NCI-H446 treated with DMSO at 0.1 percent for 48 hours (cell line): ENCODE measurements at places on chromosomes 16 and 17.

DNA sequence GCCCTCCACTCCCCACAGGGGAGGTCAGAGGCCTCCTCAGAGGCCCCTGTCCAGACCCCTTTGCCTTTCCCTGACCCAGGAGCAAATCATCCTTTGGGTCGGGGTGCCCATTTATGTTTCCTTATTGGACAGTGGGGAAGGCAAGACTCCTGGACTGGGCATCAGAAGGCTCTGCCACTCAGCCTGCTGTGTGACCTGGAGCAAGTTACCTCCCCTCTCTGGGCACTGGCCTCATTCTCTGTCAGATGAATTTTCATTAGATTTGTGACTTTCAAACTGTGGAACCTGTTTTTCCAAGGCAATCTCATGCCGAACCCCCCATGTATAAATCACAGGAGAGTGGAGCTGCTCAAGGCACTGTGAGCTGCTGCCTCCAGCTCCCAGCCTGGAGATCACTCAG lies 47.0 kb upstream of the TOB1 start:
- DNase-seq: no peak

DNA sequence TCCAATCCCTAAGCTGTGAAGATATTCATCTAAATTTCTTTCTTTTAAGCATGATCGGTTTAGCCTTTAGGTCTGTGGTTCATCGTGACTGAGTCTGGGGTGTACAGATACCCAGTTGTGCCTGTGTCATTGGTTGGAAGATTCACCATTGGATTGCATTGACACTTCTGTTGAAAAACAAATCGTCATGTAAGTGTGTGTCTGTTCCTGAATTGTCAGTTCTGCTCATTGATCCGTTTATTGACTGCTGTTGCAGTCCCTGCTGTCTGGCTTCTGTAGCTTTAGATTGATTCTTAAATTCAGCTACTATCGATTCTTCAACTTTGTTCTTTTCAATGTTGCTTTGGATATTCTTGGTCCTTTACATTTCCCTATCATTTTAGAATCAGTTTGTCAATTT lies 21.0 kb upstream of the ZNF469 start:
- DNase-seq: no peak

GRCh38 chr16:53611179-53611696 lies 92.4 kb downstream of the RPGRIP1L start:
- DNase-seq: no peak

GRCh38 chr17:80938556-80938955 lies 53.1 kb upstream of the CHMP6 start:
- DNase-seq: no peak

GRCh38 chr16:57842601-57843000 lies 40.3 kb upstream of the KIFC3 start:
- no peak for DNase-seq

DNA sequence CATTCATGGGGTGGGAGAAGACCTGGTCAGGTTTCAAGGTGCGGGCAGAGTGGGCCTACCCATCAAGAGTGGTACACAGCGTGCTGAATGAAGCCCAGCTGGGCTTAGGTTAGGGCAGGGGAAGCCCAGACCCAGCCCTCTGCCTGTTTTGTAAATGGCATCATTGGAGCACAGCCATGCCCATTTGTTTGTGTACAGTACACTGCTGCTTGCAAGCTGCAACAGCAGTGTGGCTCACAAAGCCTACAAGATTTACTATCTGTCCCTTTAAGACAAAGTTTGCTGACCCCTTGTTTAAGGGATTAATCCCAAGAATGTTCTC lies 230.1 kb upstream of the TNRC6C start:
- DNase-seq: no peak

GRCh38 chr17:40812639-40813038 lies 9.8 kb downstream of the KRT10 start:
- DNase-seq: no peak

GRCh38 chr17:8162233-8162996 lies at the start of gene VAMP2:
VAMP2 (minus strand) TSS chr17:8162948; CDS start chr17:8162879, 69 bp downstream.
- DNase-seq: no peak

DNA sequence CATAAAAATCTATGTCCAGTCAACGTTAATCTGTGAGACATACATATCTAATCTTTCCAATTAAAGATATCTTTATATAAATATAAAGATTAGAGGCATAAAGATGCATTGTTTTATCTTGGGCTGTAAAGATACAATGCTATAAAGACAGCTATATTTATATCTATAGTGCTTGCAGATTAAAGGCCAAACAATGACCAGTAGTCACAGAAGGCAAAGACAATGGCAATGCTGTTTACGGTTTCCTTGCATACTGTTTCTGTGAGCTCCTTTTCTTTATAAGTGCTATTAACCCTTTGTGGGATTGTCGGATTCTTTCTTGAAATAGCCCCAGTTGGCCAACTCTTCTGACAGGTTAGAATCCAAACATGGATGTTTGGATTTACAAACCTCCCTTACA lies 85.5 kb upstream of the SALL1 start:
- DNase-seq: no peak

- peak; percentile 39 for DNase-seq
These were observed 4.5 kb upstream of the NAT9 start for GRCh38 chr17:74780443-74781238.

DNA sequence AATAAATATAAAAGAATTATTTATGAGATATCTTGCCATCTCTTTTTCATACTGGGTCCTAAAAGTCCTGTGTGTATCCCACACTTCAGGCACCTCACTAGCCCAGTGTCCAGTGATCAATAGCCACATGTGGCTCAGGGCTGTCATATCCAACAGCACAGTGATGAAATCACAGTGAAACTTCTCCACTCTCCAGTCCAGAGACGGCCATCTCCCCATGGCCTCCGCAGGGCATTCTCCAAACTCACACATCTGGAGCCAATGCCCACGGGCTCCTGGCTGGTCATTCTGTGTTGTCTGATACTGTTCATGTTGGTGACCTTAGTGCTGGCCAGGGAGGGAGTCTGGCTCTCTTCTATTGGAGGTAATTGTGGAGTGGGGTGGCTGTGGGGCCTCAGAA lies 125.2 kb upstream of the SDK2 start:
- no peak for DNase-seq

DNA sequence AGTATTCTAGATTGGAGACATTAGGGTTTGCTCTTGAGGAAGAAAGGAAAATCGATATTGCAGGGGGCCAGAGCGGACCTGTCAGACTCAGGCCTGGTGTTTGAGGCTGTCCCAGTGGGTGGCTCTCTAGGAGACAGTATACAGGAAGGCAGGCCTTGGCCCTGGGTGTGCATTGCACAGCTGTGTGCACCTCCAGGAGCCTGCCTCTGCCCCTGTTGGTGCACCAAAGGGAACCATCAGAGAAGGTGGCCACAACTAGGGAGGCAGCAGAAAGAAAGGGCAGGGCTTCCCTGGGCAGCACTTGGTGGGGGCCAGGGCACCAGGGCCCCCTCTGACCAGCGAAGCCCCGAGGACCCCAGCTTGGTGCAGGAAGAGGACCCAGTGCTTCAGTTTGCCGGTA lies 188.0 kb downstream of the NTN1 start:
- DNase-seq: no peak

GRCh38 chr16:65176603-65177002 lies 54.7 kb upstream of the CDH11 start:
- no peak for DNase-seq

GRCh38 chr16:69123910-69124309 lies 8.5 kb downstream of the CHTF8 start:
- DNase-seq: peak; percentile 25

GRCh38 chr17:62641951-62642350 lies 14.5 kb downstream of the MRC2 start:
- no peak for DNase-seq

DNA sequence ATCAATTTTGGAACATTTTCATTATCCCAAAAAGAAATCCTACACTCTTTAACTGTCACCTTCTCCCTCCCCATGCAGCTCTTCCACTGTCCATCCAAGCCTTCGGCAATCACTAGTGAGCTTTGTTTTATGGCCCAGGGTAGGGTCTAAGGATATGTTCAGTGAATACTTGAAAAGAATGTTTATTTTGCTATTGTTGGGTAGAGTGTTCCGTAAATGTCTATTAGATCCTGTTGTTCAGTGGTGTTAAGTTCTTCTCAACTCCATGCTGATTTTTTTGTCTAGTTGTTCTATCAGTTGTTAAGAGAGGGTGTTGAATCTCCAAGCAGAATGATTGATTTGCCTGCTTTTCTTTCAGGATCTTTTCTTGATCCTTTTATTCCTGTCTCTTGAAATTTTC lies 29.9 kb downstream of the SPECC1 start:
- DNase-seq: no peak

GRCh38 chr17:31926100-31926729 lies 10.6 kb upstream of the SUZ12 start:
- DNase-seq: no peak

GRCh38 chr16:88395669-88396584 lies 13.2 kb downstream of the ZNF469 start:
- no peak for DNase-seq

DNA sequence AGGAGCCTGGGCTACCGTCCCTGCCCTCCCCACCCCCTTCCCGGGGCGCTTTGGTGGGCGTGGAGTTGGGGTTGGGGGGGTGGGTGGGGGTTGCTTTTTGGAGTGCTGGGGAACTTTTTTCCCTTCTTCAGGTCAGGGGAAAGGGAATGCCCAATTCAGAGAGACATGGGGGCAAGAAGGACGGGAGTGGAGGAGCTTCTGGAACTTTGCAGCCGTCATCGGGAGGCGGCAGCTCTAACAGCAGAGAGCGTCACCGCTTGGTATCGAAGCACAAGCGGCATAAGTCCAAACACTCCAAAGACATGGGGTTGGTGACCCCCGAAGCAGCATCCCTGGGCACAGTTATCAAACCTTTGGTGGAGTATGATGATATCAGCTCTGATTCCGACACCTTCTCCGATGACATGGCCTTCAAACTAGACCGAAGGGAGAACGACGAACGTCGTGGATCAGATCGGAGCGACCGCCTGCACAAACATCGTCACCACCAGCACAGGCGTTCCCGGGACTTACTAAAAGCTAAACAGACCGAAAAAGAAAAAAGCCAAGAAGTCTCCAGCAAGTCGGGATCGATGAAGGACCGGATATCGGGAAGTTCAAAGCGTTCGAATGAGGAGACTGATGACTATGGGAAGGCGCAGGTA lies 762 bp downstream of the CDK12 start:
- DNase-seq: no peak

- no peak for DNase-seq
These were observed 33.0 kb downstream of the COG7 start for GRCh38 chr16:23420011-23420410.

DNA sequence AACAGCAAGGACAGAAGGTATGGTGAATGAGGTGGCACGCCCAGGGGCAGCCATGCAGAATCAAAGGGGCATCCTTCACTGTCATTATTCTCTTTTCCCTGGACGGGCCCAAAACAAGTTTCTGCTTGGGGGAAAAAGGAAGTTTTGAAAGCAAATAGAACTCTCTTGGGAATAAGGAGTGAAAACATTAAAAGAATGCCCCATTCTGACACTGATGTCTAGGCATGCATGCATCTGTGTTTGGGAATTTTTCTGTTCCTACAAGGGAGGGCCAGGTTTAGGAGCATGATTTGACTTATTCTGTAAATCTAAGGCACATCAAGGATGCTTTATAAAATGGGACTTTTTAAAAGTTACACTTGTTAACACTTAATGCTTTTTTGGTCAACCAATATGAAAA lies 34.3 kb upstream of the SLC12A3 start:
- DNase-seq: no peak

GRCh38 chr17:33015716-33016346 lies 24.2 kb downstream of the SPACA3 start:
- DNase-seq: no peak

GRCh38 chr17:17467016-17467415 lies 9.8 kb upstream of the MED9 start:
- peak; percentile 28 for DNase-seq

DNA sequence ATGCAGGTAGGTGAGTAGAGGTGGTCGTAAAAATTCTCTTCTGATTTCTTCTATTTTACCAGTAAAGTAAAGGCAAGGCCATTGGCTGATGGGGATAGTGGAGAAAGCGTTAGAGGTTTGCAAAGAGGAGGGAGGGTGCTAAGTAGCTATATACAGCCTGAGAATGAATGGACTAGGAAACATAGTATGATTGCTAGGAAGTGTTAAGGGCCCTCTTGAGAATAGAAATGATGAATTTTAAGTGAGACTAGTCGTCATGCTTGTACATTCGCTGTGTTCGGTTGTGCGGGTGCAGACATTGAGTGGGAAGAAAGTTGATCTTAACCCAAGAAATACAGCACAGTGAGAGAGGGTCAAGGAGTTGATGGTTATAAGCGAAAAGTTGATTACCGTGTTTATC lies 7.2 kb upstream of the HS3ST2 start:
- DNase-seq: no peak

DNA sequence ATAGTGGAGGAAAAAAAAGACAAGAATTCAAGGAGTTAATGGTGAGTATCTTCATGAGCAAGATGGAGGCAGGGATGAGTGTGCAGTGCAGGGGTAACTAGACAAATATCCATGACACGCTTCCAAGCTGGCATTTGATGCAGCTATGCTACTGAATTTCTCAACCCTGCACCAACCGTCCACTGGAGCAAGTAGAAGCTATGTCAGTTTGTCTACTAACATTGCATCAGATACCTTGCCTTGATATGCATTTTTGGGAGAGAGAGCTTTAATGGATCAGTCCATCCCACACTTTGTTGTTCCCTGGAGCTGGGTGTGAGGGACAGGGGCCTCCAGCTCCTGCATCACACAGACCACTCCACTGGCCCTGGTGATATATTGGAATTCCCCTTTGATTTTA lies 16.4 kb downstream of the CCL11 start:
- DNase-seq: no peak

DNA sequence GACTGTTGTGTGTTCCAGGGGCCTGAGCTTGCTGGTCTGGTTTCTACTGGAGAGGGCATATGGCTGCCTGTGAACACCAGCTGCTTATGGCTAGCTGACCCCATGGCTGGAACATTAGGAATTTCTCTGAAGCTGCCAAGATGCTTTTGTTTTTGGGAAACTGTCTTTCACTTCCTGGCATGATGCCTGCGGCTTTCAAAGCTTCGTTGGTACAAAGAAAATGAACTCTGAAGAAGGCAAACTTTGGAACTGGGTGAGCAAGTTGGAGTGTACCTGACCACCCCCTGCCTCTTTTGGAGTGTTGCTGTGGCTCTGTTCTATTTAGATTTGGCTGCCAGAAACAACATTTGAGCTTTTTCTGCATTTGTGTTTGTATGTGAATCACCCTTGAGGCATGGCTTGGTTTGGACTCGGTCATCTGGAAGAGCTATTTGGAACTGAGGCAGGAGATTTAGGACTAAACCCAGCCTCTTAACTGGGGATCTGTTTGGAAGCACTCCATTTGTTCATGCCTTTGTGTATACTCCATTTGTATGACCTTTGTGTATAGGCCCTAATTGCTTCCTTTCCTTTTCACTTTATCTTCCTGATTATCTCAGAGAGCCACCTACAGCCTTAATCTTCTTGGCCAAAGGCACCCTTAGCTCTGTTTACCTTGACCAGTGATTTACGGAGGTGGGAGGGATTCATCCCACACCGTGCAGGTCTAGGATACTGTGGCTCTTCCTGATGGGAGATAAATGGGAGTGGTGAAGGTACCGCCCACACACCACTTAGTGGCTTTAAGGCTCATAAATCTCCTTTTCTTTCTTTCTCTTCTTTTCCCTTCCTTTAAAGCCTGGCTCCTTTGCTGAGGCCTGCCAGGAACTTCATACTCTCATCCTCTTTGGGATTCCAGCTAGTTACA lies 7.3 kb upstream of the CPHXL start:
- DNase-seq: no peak
